ENCODE measurements at places on chromosomes 1 and 21.
A peak's percentile ranks its signal among the peaks of the same experiment; 100 is the strongest.

DNA sequence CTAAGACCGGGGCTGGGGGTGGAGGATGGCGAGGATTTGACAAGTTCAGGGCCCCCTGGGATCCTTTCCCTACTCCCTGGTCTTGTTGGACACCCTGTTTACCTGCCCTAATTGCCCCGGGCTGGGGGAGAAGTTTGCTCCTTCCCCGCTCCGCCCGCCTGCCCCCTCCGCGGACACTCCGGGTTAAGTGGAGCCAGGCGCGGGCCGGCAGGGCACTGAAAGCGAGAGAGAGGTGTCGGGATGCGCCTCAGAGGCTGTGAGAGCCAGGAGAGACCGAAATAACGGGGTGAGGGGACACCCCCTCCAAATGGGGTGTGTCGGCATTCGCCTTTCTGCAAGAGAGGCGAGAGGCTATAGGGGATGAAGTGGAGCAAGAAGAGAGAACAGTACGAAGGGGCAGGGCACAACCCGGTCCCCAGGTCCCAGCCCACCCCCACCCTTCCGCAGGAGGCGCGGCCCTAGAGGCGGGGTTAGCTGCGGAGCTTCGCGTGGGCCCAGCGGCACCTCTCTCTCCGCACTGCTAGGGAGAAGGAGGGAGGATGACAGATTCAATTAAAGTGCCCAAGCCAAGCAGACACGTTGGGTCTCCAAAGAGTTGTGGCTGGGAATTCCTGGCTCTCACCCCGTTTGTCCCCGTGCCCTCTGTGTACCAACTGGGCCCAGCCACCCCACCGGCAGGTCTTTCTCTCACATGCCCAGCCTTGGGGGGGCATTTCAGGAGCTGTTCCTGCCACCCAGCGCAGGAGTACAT, 3.8 kb downstream of the EFNA3 start:
- no peak for DNase-seq

DNA sequence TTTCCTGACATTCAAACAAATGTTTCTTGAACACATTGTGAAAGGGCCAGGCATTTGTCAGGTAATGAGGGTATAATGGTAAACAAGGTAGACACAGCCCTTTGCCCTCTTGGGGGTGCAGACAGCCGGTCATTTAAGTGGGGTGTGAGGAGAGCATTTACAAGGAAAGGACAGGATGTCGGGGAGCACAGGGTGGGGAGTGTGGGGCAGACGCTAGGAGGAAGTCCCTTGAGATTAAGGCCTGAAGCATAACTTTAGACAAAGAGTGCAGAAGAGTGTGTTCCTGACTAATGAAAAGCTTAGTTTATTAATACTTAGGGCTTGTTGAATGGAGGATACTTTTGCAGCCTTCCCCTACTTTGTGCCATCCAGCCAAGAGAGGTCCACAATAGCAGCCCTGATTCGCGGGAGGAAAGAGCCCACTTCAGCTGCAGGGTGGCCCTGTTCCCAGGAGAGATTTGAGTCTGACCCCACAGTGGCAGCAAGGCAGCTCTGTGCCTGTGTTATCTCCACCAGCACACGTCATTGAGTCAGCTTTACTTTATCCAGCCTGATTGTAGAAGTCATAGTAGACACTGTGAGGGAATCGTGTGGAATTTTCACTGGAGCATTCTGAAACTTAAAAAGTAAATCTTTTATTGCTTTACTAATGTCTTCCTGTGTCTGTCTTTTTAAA, 35.1 kb downstream of the MPZL1 start:
- no peak for DNase-seq

GRCh38 chr1:33655496-33655895, 183.1 kb downstream of the ZSCAN20 start:
- no peak for DNase-seq

GRCh38 chr1:195113471-195113870, 1494.8 kb downstream of the KCNT2 start:
- no peak for DNase-seq

GRCh38 chr1:206634365-206635079, 814 bp upstream of the DYRK3 start:
- DNase-seq: peak; percentile 74

GRCh38 chr1:157403203-157403602, 149.1 kb downstream of the FCRL5 start:
- peak; percentile 15 for DNase-seq

GRCh38 chr21:45590246-45590725, 48.0 kb upstream of the SLC19A1 start:
- DNase-seq: peak; percentile 56

GRCh38 chr1:155648207-155649147, 38.5 kb downstream of the MSTO1 start:
- DNase-seq: peak; percentile 51

DNA sequence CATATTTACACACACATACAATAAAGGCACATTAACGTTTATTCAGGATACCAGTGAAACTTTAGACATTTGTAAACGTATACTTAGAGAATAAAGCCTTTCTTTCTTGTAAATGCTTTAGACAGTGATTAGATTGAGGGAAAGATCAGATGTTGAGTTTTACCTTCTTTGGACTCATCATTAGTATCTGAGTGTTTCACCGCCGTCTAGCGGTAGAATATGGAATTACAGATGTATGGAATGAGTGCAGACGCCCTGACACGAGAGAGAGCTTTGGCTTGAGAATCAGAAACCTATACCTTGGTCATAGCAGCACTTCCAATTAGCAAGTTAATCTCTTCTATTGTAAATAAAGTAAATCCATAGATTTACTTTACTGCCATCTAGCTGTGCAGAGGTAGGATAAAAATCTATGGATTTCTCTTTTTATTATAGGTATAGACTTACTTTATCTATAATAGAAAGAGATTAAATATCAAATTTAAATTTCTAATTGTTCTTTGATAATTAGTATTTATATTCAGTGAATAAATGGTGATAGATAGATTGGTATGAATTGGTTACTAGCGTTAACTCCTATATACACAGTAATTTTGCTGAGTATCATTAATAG, 12.6 kb downstream of the FLG2 start:
- peak; percentile 20 for DNase-seq

DNA sequence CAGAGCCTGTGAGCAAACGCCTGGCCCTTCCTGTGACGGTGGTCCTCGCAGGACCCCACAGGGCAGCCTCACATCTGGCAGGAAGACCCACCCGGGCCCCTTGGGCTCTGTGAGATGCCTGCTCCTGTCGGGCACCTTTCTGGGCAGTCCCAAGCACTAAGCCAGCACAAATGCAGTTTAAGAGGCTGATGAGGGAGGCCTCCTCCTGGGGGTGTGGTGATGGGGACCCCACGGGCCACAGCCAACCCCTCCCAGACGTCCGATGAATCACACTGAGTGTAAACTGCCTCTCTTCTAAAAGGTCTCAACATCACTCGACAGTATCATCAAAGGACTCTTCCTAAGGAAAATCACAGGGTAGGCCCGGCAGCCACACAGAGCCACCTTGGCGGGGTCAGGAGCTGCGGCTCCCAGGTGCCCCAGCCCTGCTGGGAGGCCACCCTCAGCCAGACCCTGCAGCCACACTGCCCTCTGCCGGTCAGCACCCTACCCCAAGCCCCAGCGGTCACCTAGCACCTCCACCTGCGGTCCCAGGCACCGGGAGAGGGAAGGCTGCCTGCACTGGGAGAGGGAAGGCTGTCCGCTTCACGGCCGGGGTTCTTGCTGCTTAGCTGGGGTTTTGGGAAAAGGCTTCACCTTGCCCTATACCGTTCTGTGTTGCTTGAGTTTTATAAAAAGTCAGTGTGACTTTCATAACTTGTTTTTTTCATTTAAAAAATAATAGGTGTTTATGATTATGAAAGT, 3.9 kb upstream of the PRKCZ start:
- DNase-seq: peak; percentile 30

DNA sequence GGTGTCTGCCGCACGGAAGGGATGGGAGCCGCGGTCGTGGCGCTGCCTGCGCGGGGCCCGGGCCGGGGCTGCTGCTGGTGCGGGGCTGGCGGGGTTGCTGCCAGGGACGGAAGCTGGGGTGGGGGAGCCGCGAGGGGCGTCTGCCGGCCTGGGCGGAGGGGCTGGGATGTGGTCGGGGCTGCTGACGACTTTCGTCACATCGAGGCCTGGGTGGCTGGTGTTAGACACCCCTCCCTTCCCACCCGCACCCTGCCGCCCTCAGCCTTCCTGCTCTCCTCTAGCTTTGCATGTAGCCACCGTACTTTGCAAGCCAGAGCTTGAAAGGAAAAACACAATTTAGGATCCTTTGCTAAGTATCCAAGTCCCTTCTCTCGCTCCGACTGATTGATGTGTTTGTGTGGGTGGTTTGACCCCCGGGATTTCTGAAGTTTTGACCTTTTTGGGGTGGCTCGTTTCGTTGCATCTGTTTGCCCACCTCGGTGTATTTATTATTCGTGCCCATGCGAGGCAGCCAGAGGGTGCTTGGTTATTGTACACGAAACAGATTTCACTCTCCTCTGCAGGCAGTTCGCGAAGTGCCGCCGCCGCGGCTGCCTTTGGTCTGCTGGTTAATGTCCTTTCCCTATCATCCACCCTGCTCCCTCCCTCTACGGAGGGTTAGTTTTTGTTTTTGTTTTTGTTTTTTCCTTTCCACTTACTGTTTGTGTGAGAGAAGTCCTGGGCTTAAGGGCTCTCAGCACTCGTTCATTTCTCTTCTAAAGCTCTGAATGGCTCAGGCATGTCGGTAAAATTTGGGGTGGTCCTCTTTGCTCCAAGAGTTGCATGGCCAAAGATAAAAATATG, 868 bp downstream of the C1orf21 start:
- no peak for DNase-seq

DNA sequence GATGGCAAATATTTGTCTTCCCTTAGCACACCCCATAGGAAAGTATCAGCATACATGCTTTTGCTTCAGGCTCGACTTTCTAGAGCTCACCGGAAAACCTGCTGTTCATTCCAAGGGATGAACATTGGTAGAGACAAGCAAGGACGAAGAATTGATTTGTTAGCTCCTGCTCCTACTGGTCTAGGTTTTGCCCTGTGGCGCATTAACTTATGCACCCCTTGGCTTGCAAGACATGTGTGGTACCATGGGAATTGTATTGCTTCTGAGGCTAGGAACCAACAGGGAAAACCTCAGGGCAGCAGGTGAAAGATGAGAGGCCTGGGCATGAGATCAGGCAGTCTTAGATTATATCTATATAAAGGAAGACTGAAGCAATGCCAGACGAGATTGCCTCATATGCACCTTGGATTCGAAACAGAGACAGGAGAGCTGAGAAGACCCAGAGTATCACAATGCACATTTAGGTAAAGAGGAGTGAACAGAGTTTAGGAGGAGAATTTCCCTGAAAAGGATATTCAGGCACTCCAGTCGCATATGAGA, 771.2 kb upstream of the B3GALT2 start:
- no peak for DNase-seq

DNA sequence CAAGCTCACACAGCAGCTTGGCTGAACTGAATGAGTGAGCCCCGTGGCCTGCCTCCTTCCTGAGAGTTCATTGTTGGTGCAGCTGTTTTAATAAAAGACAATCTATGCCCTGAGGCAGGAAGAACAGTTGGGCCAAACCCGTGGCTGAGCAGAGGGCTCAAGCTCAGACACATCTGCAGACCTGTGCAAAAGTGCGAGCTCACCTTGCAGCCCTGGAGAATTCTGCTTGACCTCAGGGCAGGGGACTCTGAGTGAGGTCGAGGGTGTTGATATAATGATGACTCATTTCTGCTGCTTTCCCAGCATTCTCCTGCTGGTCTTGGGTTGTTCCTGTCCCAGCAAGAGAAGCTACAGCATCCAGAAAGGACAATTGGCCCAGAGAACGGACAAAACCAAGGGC, 61.0 kb downstream of the ATP5PO start:
- no peak for DNase-seq

GRCh38 chr21:39263372-39263771, 50.1 kb downstream of the BRWD1 start:
- DNase-seq: no peak

- DNase-seq: no peak
These were observed 7.7 kb upstream of the NPHP4 start for GRCh38 chr1:5999711-6000443.

DNA sequence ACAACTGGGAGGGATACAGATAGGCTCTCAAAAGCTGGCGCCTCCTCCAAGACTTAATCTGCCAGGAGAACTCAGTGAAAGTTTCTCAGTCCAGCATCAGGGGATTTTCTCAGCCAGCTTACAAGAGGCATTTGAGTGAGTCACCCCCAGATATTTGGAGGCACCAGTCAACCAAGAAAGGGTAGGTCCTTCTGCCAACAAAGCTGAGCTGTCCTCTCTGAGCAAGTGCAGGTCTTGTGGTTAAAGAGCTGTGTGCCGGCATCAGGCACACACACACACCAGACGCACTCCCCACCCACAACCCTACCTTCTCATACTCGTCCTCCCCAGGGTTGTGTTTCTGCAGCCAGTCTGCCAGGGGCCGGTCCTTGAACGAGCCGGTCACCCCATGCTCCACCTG, 27.0 kb upstream of the PPP1R15B start:
- peak; percentile 85 for DNase-seq

DNA sequence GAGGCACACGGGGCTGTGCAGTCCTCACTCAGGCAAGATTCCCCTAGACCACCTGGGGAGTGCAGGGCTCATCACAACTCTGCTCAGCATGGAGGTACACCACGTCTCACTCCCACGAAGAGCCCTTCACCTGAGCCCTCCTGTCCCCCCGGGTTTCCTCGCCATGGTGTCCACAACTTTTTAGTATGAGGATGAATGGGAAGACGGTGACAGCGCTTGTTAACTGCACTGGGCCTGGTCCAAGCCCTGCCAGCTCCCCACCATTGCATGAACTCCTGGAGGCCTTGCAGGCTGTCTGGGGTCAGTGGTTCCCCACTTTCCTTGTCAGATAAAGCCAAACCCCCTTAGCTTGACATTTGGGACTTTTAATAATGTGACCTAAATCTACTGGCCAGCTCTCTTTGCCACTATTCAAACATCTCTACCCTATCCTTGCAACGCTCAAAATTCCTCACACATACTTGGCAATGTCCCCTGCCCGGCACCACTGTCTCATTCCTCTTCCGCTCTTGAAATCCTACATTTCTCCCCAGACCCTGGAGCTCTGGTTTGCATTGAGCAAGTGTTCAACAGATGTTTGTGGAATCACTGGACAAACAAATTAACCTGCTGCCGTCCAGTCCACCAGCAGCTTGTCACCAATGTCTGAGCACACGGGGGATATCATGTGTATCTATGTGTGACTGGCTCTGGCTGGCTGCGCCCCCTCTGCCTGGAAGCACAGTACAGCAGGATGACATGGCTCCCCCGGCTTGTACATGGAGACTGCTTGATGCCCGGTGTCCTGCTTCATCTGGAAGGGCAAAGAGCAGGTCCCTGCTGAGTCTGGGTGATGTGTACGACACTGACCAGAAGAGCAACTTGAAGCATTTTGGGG, 11.2 kb downstream of the TMEM9 start:
- DNase-seq: no peak

GRCh38 chr1:13675151-13675651, 24.8 kb upstream of the PRDM2 start:
- no peak for DNase-seq

GRCh38 chr1:222224156-222224555, 323.7 kb downstream of the HHIPL2 start:
- DNase-seq: no peak

GRCh38 chr1:52628614-52629324, 4.2 kb upstream of the SHISAL2A start:
- DNase-seq: no peak

- no peak for DNase-seq
These were observed 19.9 kb downstream of the CLDN17 start for GRCh38 chr21:30146558-30147282.
